HS-27A (cell line): ENCODE measurements at places on chromosomes 2 and 18.

DNA sequence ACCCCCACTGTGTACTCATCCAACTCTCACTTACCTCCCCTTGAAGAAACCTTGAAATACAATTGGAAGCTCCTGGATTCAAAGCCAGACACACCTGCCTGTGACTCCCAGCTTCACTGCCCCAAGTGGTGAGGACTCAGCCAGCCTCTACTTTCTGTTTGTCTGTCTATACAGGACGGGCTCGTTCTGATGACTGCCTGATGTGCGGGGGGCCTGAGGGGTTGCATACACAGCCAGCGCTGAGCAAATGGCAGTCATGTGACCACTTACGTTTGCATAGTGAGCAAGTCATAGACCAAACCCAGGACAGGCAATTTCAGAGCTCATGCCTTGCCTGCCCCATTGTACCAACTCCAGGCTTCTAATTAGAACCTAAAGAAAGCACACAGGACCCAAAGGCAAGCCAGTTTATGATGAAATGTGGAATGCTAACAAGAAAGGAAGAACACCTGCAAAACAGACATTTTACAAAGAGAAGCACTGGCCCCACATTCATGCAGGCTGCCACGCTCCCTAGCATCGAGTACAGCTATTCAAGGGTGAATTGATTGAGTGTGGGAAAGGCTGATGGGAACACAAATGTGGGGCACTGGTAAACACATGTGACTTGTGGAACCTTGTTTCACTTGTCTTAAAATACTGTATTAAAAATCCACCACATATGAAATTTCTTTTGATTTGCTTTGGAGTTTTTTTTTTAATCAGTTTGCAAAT is 137.8 kb downstream of the LNPK start:
- DNase-seq: no peak

DNA sequence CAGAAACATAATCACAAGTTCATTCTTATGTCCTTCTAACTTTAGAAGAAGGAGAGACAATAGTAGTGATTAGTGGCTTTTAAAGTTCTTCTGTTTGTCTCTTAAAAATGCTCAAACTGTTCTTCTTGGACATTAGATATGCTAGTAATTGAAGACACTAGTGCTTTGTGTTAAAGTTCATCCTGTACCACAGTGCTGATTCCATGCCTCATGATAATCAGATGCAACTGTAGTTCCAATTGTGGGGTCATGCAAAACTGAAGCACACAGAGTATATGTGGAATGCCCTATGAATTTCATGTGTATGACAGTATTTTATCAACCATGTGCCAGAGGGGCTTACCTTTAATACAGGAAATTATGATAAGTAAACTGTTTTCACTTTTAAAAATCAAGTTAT is 11.4 kb upstream of the KCNJ13 start:
- DNase-seq: no peak

DNA sequence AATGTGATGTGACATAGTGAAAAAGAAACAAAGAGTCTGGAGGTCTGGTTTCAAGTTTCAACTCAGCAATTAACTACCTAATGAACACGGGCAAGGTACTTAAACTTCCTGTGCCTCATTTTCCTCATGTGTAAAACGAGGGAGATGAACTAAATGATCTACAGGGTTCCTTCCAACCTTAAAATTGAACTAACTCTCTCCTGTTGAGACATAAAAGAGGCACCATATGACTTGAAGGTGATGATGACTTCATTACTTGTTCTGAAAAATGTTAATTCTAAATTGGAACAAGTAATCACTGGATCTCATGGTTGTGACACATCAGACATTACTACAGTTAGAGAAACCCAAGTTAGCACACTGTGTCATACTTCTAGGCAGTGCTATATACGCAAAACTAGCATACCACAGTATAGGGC is 8.9 kb upstream of the REL start:
- DNase-seq: no peak

- DNase-seq: no peak
Observed at GRCh38 chr18:24234850-24235418, 96.1 kb downstream of the CABYR start.

GRCh38 chr2:98895221-98895620 is 40.8 kb downstream of the CRACDL start:
- no peak for DNase-seq

GRCh38 chr18:33755931-33756560 is 178.0 kb downstream of the ASXL3 start:
- peak; percentile 20 for DNase-seq

- DNase-seq: no peak
Observed at GRCh38 chr18:10240973-10241372, 213.5 kb upstream of the APCDD1 start.
